Activated B cell treated with CpG ODN at 0.5 μM for 24 hours (primary cell): ENCODE measurements at places on chromosomes 11 and 22. TPM values are rescaled to one million over a fixed set of nuclear protein-coding genes. Genes with fewer than 3 reads are reported as not detected.
A peak's percentile ranks its signal among the peaks of the same experiment; 100 is the strongest.

DNA sequence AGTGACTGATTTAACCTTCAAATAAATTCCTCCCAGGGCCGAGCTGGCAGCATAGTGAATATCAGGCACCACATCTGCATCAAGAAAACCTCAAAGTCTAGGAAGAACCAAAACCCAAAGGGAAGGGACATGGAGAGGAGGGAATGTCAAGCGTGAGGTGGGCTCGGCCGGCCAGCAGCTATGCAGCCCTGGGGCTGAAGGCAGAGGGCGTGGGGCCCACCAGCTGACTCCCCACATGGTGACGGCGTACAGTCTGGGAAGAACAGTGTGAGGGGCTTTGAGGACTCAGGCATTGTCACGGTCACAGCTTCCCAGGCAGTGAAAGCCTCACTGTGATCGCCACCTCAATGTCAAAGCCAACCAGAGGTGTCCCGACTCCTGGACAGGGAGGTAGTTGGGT is 412.5 kb downstream of the SHANK2 start:
- no peak for DNase-seq

DNA sequence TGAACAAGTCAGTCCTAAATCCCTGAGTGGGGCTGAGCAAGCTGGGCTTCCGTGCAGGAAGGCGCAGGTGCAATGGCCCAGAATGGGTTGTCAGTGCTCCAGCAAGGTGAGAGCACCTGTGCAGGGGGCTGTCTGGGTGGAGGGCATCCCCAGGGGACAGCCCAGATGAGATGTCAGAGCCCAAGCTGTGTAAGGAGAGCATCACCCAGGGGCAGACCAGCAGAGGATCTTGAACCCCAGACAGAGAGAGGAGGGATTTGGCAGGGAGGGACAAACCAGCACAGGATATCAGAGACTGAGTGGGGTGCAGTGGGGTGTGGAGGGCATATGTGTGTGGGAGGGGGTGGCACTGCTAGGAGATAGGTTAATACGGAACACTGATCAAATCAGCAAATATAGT is 114.9 kb upstream of the TMEM45B start:
- no peak for DNase-seq

ZNF215 gene
- total RNA-seq = 5.3 and 5.4 TPM in 2 replicates

- peak; percentile 9 for DNase-seq
Measured at GRCh38 chr11:2515401-2516275, 70.8 kb downstream of the KCNQ1 start.

DNA sequence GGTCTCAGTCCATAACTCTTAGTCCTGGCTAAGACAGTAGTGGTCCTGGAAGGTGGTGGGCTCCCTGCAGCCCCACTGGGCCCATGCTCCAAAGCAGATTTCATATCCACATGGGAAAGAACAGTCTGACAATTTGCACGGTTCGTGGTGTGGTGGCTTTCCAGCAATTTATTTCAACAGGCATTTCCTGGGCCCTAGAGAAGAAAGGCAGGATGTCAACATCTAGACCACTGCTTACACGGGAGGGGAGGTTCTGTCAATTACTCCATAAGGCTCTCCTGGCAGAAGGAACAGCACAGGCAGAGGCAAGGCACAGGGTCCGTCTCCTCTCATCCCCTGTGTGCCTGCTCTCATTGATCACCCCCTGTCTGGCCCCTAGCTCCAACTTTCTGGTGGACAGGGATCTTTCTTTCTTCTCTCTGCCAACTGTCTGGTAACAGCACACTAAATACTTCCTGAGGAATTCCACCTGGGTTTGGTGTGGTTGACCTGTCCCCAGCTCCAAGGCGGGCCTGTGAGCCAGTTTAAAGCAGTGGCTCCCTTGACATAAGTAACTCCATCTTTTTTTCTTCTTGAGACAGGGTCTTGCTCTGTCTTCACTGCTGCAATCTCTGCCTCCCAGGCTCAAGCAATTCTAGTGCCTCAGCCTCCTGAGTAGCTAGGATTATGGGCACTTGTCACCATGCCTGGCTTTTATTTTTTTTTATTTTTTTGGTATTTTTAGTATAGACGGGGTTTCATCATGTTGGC is 5.1 kb upstream of the A4GALT start:
- DNase-seq = no peak
